ENCODE measurements at places on chromosomes 5 and 9.

GRCh38 chr5:28324174-28324573 is 1285.8 kb upstream of the CDH9 start:
- DNase-seq, result no peak

GRCh38 chr9:131525643-131526565 is 5.2 kb downstream of the UCK1 start:
- DNase-seq, result no peak

GRCh38 chr5:172463031-172463430 is 8.7 kb upstream of the SH3PXD2B start:
- no peak for DNase-seq

DNA sequence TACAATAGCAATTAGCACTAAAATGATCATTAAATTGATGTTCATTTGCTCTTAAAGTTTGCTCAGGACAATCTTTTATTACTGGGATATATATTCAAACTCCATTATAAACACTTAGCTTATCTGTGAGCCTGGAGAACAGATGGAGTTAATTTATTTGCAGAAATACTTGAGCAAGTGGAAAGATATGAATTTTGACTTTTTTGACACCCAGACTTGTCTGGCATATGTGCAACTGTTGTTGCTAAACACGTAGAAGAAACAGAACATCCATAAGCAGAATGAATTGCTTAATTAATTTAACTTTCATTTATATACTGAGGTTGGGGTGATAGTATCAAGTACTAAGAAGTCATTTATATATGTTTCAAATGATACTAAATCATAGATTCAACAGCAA is 820.7 kb upstream of the TYRP1 start:
- DNase-seq, result no peak

- no peak for DNase-seq
These were observed 12.7 kb downstream of the ADGRV1 start for GRCh38 chr5:90571147-90571773.

DNA sequence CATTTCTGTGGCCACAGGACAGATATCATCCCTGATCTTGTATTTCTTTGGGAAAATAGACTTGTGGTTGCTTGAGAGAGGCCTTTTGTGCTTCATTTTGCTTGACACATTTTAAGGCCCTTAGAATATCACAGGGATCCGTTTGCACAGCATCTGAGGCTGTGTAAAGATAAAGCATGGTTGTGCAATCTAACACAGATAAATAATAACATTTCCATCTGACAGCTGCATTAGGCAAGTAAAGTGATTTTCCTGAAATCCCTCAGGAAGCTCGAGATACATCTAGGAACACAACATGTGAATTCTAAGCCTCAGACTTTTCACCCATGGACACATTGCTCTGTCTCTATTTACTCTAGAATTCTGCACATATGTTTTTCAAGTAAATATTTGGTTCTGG is 212.8 kb upstream of the ADAMTSL1 start:
- no peak for DNase-seq

DNA sequence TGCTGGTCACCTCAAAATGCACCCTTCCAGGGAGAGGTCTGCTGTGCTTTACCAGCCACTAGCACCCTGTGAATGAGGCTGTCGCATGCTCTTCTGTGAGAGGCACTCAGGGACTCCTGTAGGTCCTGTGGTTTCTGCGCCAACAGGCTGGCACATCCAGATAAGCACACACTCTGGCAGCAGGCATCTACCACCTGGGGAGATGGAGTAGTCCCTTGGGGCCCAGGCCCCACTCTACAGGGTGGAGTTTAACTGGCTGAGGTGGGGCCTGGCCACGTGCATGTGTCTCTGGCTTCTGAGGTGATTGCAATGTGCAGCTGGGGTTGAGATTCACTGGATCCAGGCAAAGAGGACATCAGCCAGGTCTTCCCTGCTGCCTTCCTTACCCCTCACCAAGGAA is 32.3 kb downstream of the TMEM174 start:
- no peak for DNase-seq

Measured in HFFc6 (cell line).